ENCODE measurements at places on chromosomes 1 and 21.

GRCh38 chr1:239493811-239494414, 107.5 kb downstream of the CHRM3 start:
- no peak for DNase-seq

- DNase-seq: peak; percentile 27
These were observed 2.4 kb downstream of the SLAMF1 start for GRCh38 chr1:160644399-160644798.

DNA sequence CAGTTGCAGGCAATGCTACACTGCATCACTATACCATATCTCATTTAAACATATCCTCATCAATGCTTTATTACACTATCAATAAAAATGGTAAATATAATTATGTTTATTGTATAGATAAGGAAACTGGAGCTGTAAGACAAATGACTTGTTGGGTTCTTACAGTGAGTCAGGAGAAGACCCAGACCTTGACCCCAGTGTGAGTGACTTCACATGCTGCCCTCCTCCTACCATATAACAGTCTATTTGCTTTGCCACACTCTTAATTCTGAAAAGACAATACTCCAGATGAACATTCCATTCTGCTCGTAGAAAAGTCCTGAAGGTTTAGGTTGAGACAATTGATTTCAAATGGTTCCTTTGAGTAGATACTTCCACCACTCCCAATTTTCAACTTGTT, 550.5 kb downstream of the PLPP3 start:
- no peak for DNase-seq

GRCh38 chr1:196960854-196961253, 16.5 kb upstream of the CFHR5 start:
- no peak for DNase-seq

- peak; percentile 75 for DNase-seq
These were observed 17.3 kb downstream of the CA6 start for GRCh38 chr1:8962812-8963530.

GRCh38 chr1:66242646-66243547, 291.1 kb upstream of the SGIP1 start:
- DNase-seq: peak; percentile 82

- no peak for DNase-seq
These were observed 1.1 kb upstream of the SHISAL2A start for GRCh38 chr1:52631759-52632331.

DNA sequence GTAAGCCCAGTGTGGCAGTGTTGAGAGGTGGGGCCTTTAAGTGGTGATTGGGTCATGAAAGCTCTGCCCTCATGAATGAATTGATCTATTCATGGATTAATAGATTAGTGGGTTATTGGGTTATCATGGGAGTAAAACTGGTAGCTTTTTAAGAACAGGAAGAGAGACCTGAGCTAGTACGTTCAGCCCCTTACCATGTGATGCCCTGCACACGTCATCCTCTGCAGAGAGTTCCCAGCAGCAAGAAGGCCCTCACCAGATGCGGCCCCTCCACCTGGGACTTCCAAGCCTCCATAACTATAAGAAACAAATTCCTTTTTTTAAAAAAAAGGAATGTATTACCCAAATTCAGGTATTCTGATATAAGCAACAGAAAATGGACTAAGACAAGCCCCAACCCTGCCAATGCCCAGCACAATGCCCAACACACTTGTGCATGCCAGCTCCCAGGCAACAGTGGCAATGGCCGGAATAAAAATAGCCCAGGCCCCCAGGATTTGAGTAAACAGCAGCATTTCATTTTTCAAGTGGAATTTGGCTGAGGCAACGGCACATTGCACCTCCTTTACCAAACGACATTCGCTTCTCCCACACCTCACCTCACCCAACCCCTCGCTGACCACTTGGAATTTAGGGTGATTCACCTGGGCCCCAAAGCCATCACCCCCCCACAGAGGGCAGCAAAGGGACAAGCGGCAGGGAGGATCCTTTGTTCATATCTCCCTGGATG, 215.9 kb downstream of the TOMM20 start:
- no peak for DNase-seq

DNA sequence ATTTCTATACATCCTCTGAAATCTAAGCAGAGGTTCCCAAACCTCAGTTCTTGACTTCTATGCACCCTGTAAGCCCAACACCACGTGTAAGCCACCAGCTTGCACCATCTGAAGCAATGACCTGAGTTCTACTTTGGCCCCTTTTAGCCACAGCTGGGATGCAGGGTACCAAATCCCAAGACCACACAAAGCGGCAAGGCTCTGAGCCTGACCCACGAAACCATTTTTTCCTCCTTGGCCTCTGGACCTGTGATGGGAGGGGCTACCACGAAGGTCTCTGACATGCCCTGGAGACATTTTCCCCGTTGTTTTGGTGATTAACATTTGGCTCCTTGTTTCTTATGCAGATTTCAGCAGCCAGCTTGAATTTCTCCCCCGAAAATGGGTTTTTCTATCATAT, 38.8 kb downstream of the STXBP3 start:
- DNase-seq: no peak

- DNase-seq: no peak
These were observed 13.9 kb upstream of the IL6R start for GRCh38 chr1:154391086-154391770.

GRCh38 chr1:55071477-55071876, 32.1 kb downstream of the PCSK9 start:
- DNase-seq: no peak

- no peak for DNase-seq
These were observed 190.3 kb downstream of the C1orf94 start for GRCh38 chr1:34366875-34367624.

GRCh38 chr1:247402120-247402675, 13.8 kb upstream of the NLRP3 start:
- no peak for DNase-seq

- no peak for DNase-seq
These were observed 44.6 kb upstream of the GRIK3 start for GRCh38 chr1:37078866-37079265.

- peak; percentile 63 for DNase-seq
These were observed 34.8 kb downstream of the CHAF1B start for GRCh38 chr21:36419996-36420395.

DNA sequence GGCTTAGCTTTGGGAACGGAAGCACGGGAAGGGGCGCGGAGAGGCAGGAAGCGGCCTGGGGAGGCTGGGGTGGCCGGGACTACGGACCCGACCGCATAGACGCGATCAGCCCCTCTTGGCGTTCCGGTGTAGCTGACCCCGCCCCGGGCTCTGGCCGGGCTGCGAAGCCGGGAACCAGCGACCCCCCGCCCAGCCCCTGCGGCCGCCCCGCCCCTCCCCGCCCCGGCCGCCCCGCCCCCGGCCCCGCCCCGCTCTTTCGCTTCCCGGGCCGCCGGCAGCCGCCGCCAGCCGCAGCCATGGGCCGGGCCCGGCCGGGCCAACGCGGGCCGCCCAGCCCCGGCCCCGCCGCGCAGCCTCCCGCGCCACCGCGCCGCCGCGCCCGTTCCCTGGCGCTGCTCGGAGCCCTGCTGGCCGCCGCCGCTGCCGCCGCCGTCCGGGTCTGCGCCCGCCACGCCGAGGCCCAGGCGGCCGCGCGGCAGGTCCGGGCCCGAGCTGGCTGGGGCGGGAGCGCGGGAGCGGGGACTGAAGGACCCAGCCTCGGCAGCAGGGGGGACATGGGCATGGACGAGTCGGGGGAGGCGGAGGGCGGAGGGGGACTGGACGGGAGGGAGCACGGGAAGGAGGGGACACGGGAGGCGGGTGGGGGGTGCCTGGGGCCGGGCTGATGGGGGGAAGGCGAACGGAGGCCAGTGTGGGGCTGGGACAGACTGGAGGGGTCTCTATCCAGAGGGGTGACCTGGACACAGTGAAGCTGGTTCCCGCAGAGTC, at the start of gene SELENON:
Gene SELENON, plus strand, starts transcription at position 259 of the 768 bp plus-strand sequence. Its CDS starts 38 bp downstream, at position 297.
- DNase-seq: peak; percentile 43

DNA sequence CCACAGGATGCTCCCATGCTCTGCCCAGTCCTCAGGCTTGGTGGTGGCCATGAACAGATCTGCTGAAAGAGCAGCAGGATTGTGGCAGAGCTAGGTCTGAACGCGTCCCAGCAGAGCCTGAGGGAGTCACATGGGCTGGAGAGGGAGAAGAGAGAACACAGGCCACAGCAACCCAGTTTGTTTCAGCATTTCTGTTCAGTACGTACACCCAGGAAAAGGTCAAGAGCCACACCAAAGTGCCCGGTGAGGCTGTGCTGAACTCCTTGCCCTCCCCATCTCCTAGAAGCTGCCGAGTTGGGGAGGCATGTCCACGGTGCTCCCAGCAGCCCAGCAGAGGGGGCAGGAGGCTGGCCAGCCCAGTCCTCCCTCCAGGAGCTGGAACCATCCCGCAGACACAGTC, 5.5 kb downstream of the PKP1 start:
- DNase-seq: no peak

All from stimulated activated CD8-positive, alpha-beta memory T cell treated with anti-CD3 and anti-CD28 coated beads, Interleukin-4, amount 100 ng/mL, for 48 hours (primary cell).